Cardiac atrium fibroblast (primary cell): ENCODE measurements at places on chromosomes 4 and X. TPM values are rescaled to one million over a fixed set of nuclear protein-coding genes. Genes with fewer than 3 reads are reported as not detected.

GAGE12E gene
- total RNA-seq, result not detected in 2 replicates

CSN1S1 gene
- total RNA-seq, result not detected in 2 replicates

TCEAL7 gene
- total RNA-seq, result 1.8 and 4.2 TPM in 2 replicates

RAB41 gene
- total RNA-seq, result not detected in 2 replicates

NSUN7 gene
- total RNA-seq, result not detected in 2 replicates

NPFFR2 gene
- not detected in 2 replicates for total RNA-seq

CCNA2 gene
- 16.8 and 23.0 TPM in 2 replicates for total RNA-seq

CC2D2A gene
- 16.2 and 26.2 TPM in 2 replicates for total RNA-seq

DMRTC1B gene
- not detected in 2 replicates for total RNA-seq

STOX2 gene
- total RNA-seq, result under 0.01 and 0.18 TPM in 2 replicates

CSAG3 gene
- total RNA-seq, result not detected in 2 replicates

TREX2 gene
- total RNA-seq, result 0.90 TPM in 1 of 2 replicates, not detected in the other

PLK4 gene
- total RNA-seq, result 1.8 and 2.4 TPM in 2 replicates

COL4A5 gene
- 12.2 and 16.8 TPM in 2 replicates for total RNA-seq

TEC gene
- total RNA-seq, result 0.16 TPM in 1 of 2 replicates, not detected in the other

LRIT3 gene
- 0.36 TPM in 1 of 2 replicates, not detected in the other for total RNA-seq

TXK gene
- not detected in 2 replicates for total RNA-seq

AFM gene
- not detected in 2 replicates for total RNA-seq

HS3ST1 gene
- 1.5 and 1.8 TPM in 2 replicates for total RNA-seq

PF4V1 gene
- 0.90 and 4.9 TPM in 2 replicates for total RNA-seq

FAM184B gene
- under 0.01 TPM in 1 of 2 replicates, not detected in the other for total RNA-seq

NAAA gene
- 17.2 and 29.6 TPM in 2 replicates for total RNA-seq
